ENCODE measurements at places on chromosomes 7 and 10.
A peak's percentile ranks its signal among the peaks of the same experiment; 100 is the strongest.

DNA sequence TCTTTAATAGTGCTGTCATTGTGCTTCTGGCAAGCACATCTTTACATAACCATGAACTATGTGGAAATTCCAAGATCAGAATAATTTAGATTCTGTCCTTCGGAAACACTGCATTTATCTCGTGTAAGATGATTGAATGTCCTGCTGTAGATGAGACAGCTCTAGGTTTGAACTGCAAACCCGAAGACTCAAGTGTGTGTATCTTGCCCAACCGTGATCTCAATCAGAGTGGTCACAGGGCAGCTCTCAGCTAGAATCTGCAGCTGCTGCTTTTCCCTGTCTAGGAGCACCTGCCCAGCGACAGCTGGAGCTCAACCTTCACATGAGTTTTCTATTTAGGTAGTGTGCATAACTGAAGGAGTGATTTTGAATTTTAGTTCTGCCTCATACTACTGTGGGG lies 17.5 kb upstream of the KIF20B start:
- DNase-seq, result no peak

GRCh38 chr10:79242620-79243152 lies 104.6 kb upstream of the PPIF start:
- peak; percentile 57 for DNase-seq

GRCh38 chr7:33850768-33851167 lies 54.6 kb upstream of the BMPER start:
- no peak for DNase-seq

- no peak for DNase-seq
These were observed 11.2 kb upstream of the PLEKHA1 start for GRCh38 chr10:122363311-122363710.

DNA sequence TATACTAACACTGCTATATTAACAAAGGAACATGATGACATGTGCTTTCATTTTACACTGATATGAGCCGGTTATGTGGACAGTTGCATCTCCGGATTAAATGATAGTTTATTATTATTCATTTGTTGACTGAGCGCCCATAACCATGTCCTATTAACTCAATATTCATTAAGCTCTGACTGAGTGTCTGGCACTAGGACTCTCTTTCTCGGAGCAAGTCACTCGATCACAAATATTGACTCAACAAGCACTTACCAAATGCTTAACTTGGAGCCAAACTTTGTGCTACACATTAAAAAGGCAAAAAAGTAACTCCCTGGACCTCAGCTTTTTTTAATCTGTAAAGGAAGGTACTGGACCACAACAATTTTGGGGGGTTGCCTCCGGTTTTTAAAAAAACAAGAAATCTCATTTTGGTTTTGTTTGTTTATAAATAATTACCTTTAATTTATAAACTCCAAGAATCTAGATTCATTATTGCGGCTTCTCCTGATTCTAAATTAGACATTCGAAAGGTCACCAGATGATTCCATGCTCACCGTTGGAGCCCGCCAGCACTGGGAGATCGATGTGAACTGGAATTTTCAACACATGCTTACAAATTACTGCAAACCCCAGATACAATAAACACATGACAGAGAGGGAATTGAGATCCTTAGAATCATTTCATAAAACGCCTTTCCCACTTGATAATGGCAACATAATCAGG lies 8.9 kb upstream of the LYZL1 start:
- DNase-seq, result no peak

GRCh38 chr10:8102708-8103401 lies 48.4 kb downstream of the GATA3 start:
- DNase-seq, result no peak

GRCh38 chr10:131114846-131115245 lies 196.7 kb downstream of the TCERG1L start:
- DNase-seq, result no peak

GRCh38 chr7:38312821-38313220 lies 39.4 kb upstream of the TARP start:
- no peak for DNase-seq

GRCh38 chr7:117992635-117993376 lies 119.6 kb upstream of the CTTNBP2 start:
- DNase-seq, result no peak

DNA sequence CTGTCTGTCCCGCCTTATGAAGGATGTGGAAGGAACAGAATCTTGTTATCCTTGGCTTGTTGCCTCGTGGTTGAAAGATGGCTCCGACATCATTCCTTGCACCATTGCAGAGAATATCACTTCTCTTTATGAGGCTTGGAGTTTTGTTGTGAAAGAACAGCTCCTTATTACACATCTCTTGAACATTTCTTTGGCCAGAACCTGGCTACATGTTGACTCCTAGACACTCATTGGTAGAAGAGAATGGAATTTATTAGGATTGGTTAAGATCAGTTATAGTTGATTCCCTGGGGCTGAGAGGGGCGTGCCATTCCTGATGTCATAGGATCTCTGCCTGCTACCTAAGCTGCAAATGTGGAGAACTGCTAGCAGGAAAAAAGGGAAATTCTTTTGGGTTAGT lies 180.5 kb upstream of the CTBP2 start:
- DNase-seq, result no peak

DNA sequence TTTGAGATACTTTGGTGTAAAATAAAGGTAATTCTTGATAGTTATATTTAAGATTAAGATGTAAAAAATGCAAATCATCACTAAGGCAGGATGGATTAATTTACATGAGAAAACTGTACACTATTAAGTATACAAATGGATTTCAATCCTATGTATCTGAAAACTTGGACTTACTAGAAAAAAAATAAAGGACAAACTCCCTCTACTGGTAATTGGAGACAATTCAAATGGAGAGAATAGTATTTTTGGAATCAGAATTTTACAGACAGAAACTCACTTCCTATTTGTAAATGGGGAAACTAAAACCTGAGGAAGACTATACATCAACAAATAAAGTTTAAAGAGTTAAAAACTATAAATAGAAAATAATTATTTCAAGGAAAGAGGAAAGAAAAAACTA lies 62.6 kb downstream of the CUL2 start:
- DNase-seq, result no peak

DNA sequence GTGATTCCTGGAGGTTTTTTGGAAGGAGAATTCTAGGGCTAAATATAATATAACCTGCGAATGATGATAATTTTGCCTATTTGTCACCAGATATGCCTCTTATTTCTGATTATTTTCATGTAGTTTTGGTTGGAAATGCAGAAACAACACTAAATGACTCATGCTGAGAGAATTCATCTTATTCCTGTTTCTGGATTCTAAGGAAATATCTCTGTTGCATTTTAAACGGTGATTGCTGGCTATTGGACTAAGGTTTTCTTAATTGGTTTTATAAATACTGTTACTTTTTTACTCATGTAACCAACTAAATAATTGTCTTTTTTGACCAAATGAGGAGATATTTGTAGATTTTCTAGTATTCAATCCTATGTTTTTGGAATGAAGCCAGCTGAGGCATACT lies 204.9 kb upstream of the NPSR1 start:
- DNase-seq, result no peak

- no peak for DNase-seq
These were observed 348.8 kb downstream of the SDK1 start for GRCh38 chr7:3649678-3650440.

DNA sequence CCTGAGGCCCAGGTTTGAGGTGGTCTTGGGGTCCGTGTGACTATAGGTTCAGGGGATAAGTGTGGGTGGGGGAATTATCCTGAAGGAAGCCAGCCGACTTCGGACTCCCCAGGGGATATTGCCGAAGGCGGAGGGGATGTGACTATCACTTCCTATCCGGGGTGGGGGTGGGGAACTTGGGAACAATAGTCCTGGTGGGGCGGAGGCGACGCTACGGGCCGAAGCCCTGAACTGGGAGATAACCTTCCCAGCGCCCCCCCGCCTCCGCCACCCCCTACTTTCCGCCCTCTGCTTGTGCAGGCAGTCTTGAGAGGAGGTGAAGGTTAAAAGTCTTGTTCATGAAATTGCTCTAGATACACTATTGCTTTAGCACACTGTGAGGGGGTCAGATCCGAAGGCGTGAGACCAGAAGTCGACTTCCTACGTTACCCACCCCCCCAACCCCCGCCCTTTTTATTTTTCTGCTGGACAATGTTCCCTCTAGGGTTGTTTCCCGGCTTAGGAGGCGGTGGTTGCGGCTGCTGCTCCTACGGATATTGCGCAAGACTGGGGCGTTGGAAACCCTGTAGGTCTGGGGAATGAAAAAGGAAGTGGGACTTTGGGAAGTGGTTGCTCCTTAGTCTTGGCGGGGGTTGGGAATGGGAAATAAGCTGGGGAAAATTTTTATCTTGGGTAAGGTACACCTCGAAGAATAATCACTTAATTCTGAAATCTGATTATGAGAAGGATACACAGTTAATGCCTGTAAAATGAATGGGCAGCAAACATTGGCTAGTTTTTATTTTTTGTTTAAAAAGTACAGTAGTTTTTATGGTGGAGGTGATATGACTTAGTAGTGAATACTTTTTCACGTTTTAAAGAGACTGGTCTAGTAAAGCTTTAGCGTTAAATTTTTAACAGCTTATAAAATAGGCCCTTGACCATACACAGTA lies 1.5 kb downstream of the PTPN12 start:
- DNase-seq, result peak; percentile 71

DNA sequence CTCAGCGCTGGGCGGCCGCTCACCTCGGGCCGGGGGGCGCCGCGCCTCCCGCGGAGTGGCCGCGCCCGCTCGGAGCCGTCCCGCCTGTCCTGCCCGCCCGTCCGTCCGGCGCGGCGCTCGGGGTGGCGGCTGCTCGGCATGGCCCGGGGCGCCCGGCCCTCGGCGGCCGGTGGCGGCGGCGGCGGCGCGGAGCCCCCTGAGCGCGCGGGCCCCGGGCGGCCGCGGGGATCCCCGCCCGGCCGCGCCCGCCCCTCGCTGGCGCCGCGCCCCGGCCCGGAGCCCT lies 338 bp downstream of the SDK1 start:
- DNase-seq, result no peak

DNA sequence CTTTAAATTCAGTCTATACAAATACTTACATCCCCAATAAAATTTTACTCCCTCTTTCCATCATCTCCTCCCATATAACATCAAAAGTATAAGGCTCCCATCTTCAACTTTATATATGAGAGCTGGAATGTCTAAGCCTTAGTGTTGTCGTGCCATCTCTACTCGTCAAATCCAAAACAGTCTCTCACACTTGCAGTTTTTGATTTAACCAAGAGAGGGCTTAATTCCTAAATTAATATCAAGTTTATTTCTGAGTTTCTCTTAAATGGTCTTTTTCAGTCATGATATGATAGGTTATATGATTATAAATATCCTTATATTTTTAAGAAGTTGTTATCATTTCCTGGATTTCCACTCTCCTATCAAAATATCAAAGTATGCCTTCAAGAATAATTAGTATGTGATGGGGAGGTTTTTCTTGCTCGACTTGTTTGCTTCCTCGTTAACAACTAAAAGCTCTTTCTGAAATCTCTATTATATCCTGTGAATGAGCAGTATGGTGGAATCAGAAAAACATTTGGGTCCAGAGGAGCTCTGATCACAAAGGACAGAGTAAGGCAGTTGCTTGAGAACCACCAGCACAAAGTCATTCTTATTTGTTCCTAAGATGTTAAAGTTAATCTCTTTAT lies 12.5 kb upstream of the LIPK start:
- no peak for DNase-seq
